ENCODE measurements at places on chromosomes 4 and X.

GRCh38 chr4:123507376-123507775, 110.8 kb downstream of the SPRY1 start:
- DNase-seq = no peak

DNA sequence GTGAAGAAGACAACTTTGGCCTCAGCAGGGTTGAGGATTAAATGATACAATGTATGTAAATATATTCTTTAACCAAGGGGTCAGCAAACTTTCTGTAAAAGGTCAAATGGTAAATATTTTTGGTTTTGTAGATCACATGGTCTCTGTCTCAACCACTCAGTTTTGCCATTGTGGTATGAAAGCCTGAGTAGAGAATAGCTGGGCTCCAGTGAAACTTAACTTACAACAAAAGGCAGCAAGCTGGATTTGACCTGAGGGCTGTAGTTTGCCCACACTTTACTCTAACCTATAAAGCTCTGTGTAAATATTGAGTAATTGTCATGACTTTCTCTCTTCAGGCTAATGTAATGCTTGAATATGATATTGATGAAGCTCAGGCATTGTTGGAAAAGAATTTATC, 19.6 kb downstream of the VBP1 start:
- no peak for DNase-seq

GRCh38 chr4:150462743-150463142, 119.2 kb upstream of the MAB21L2 start:
- no peak for DNase-seq

DNA sequence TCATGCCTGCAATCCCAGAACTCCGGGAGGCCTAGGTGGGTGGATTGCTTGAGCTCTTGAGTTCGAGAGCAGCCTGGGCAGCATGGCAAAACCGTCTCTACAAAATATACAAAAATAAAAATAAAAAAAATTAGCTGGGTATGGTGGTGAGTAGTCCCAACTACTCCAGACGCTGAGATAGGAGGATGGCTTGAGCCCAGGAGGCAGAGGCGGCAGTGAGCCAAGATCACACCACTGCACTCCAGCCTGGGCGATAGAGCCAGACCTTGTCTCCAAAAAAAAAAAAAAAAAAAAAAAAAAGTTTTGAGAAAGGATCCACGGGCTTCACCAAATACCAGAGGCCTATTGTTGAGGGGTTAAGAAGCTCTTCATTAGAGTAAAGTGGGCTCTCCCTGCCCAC, 8.0 kb downstream of the SUPT20HL2 start:
- DNase-seq = no peak

GRCh38 chr4:88938138-88938537, 118.8 kb downstream of the FAM13A start:
- DNase-seq = no peak

DNA sequence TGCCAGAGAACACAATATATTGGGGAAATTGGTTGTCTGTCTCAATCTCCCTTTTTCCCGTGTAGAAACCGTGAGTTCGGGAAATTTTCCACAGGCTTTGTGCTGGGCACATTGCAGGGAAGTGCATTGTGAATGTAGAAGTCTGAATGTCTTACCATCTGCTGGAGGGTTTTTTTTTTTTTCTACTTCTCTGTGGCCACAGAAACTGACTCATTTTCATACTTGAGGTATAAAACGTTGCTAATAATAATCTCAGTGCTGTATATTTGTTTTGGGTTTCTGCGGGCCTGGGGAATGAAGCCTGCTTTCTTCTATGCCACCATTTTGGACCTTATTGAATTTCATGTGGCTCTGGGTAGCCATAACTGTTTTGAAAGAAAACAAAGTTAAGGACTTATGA, 1001.2 kb downstream of the STIM2 start:
- no peak for DNase-seq

GRCh38 chr4:138788857-138789256, 226.7 kb upstream of the NOCT start:
- DNase-seq = no peak

DNA sequence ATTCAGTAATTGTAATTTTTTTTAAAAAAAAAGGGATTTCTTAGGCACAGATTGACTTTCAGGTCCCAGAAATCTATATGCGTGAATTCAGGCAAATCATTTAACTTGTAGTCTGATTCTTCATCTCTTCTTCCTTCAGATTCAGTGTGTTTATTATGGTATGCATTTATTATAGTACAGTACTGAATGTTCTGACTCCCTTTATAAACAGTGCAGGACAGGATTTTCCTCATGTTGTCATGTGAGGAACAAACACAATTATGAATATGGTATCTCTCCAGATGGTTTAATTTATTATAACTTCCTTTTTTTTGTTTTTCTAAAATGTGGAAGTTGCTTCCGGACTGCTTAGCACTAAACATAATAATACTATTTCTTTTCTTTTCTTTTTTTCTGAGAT, 54.2 kb downstream of the RPS3A start:
- no peak for DNase-seq

GRCh38 chr4:159593681-159594080, 490.8 kb downstream of the RAPGEF2 start:
- no peak for DNase-seq

DNA sequence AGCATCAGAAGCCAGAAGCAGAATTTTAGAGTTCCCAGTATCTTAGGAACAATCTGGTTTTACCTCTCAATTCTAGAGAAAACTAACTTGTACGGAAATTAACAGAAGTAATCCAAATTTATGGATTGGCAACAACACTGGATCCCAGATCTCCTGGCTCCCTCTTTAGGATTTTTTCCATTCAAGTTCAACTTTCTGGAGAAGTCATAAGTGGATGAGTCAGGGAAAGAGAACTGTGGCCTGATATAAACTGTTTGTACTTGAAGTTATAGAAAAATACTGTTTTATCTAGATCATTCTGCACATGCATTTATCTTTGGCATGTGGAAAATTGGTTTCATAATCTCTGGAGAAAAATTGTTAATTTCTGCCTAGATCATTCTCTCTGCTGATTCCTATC, 380.4 kb downstream of the PCDH7 start:
- DNase-seq = no peak

- DNase-seq = no peak
These were observed 152.4 kb upstream of the SPIN4 start for GRCh38 chrX:63503541-63503940.

DNA sequence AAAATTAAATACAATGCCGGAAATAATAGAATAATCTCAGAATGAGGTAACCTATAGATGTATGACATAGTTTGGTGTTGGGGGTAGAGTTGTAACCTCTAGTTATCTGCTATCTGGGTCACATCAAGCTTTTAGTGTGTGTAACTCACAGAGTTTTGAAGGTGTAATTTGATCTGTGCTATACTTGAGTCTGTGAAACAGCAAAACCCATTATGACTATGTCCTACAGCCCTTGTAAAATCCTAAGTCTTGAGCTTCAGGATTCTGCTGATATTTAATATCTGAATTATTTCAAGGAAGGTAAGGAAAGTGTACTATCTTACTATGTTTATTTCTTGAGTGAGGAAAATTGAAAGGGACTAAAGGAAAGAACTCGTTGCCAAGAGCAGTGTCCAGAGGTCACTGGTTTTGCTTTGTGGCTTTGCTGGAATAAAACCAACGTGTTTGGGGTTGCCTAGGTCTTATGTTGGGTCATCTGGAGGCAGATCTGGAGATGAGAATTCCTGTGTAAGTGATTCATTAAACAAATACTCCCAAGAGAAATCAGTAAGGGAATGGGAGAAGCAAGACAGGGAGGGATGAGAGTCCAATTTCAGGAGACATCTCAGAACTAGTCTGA, 107.8 kb upstream of the CBLL2 start:
- DNase-seq = no peak

DNA sequence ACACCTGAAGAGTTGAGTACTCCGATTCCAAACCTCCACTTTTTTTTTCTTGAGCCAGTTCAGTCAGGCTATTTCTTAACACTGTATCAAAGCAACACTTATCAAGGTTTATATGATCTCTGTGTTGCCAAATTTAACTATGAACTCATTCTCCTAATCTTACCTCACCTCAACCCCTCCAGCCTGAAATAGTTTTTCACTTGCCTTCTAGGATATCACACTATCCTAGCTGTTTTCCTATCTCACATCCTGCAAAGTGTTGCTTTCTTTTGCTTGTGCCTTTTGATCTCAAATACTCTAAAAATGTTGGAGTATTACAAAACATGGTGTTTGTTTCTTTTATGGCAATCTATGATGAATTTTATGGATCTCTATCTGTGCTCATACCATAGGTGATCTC, 415.0 kb downstream of the CFAP47 start:
- DNase-seq = no peak

GRCh38 chr4:85058551-85058950, 92.1 kb upstream of the WDFY3 start:
- no peak for DNase-seq

DNA sequence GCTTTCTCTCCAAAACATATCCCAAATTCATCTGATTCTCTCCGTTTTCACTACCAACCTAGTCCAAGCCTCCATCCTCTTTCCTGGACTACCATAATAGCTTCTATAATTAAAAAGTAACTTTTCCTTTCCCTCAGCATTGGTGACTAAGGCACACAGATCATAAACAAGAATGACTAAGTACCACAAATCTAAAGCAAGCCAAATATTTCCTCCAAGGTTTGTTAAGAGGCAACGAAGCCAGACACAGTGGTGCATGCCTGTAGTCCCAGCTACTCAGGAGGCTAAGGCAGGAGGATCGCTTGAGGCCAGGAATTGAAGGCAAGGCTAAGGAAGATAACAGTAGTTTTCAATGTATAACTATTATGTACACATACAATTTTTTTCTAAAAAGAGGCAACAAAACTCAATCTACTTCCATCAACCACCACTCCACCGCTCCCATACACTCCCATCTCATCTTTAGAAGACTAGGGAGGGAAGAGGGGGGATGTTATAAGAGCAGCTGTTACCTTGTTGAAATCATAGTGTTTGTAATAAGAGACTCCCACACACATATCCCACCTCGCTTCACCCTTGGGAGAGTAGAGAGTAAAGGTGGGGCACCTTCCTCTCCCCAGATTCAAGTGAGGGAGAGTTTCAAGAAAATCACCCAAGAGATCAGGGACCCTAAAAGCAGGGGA, 4.2 kb upstream of the JCHAIN start:
- DNase-seq = no peak

DNA sequence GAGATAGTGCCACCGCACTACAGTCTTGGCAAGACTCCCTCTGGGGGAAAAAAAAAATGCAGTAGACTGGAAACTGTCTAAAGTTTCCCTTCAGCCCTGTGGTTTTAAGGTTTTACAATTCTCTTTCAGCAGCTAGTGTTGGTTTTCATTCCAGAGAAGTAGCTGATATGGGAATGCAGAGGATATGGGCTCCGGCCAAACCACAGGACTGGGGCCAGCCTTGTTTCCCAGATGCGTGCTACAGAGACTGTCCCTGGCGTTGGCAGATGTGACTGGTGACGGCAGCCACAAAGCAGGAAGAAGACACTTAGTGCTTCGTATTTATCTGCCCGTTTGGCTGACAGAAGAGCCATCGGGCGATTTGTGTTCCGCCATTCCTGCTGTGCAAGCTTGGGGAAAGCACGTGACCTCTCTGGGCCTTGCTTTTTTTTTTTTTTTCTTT, 43.2 kb downstream of the ZBTB49 start:
- no peak for DNase-seq

DNA sequence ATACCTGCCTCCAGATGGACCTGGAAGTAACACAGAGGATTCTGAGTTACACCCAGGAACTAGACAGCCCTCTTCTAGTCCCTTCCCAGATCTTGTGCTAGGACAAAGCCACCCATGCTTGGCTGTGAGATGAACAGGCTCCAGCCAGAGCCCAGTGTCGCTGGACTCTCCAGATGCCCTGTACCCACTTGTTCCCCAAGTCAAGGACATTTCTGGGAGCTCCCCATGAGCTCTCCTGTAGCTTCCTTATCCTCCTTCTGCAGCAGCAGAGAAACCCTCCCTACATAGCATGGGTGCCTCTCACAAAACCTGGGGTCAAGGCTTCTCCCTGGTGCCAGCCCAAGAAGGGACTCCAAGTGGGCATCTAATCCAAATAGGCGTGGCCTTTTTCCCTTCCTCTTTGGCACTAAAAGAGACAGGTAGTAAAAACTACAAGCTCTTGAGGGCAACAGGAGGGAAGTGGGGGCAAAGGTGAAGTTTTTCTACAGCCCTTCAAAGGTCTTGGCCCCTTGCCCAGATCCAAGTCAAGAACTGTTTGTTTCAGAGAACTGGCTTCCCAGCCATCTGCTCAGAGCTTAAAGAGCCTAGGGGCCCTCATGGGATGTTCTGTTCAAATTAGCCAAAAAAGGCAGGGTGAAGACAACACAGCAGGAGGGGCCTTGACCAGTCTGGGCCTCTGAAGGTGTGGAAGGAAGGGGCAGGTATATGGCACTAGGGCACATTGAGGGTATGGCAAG, 8.5 kb upstream of the ERCC6L start:
- no peak for DNase-seq

DNA sequence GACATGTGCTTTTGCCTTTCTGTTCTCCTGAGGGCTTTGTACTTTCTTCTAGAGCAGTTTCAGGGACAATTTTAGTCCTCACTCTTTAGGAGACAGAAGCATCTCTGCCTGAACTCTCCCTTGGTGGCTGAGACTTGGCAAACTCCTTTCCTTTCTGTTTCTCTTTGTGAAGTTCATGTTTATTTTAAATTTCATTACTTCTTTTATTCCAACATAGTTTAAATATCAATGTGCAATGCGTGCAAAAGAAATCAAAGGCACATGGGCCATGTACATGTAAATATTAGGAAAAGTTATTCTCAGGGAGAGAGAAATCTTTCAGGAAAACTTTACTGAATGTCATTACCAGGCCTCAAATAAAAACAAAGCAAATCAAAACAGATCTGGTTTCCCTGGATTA, 177.6 kb downstream of the RNF150 start:
- DNase-seq = no peak

- no peak for DNase-seq
These were observed 261.6 kb upstream of the ANKRD50 start for GRCh38 chr4:124974152-124974551.

Measured in T-helper 1 cell (primary cell).